ENCODE measurements at places on chromosomes 11 and 22.
A peak's percentile ranks its signal among the peaks of the same experiment; 100 is the strongest.

DNA sequence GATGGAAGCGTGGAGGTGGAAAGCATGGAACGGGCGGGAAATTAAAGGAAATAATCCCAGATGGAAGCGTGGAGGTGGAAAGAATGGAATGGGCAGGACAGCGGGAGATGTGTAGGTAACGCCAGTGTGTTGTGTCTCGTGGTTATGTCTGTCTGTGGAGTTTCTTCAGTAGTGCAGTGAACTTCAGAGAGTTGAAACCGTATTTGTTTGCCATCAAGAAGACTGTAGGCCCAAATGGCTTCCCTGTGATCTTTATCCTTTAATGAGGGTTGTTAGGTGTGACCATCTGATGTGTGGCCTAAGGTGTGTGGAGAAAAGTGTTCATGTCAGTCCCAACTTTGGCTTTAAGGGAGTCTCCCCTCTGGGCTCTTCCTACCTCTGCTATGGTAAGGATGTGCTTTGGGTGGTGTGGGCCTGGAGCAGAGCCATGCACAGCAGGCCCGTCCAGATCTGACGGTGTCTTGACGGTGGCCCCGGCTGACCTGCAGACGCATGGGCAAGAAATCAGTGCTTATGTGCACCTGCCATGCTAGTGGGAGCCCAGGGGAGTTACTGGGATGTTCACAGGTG is 39.6 kb downstream of the AP2A2 start:
- DNase-seq = no peak

- DNase-seq = no peak
These were observed 38.3 kb upstream of the MMP7 start for GRCh38 chr11:102568851-102569250.

GRCh38 chr22:22694106-22694505 is 49.7 kb downstream of the GGTLC2 start:
- no peak for DNase-seq

DNA sequence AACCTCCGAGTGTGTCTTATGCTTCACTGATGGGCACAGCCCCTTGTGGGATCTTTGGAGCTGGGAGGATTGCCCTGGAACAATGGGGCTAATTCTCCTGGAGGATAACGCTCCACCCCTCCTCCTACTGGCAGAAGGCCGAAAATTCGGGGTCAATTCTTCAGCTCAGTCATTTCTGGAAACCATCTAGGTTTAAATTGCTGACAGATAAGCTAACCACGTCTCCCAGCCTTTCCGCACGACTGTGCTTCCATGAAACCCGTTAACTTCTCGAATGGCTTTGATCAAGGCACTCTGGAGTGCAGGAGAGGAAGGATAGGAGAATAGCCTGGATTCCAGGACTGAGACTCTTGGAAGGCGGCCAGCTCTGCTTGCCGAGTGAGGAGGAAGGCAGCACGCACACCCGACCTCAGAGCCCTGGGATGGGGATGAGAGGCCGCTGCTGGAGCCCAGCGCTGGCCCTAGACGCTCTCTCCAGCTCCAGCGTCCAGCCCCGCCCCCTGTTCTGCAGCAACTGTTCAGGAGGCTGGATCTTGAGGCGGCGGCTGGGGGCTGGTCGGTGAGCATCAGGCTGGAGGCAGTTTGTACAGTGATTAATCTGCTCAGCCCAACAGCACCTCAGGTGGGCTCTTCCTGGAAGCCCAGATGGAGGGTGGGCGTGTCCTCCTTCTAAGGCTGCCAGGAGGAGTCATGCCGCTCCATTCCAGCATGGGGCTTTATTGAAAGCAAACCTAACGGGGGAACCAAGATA is 176.7 kb upstream of the NCAM1 start:
- peak; percentile 52 for DNase-seq

DNA sequence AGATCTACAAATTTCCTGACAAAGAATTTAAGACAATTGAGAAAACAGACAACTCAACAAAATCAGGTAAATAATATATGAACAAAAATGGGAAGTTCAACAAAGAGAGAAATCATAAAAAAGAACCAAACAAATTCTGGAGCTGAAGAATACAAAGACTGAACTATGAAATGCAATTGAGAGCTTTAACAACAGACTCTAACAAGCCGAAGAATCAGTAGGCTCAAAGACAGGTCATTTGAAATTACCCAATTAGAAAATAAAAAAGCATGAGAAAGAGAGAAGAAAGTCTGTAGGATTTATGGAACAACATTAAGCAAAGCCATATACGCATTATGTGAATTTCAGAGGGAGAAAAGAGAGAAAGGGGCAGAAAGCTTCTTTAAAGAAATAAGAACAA is 72.8 kb downstream of the TBC1D22A start:
- no peak for DNase-seq

GRCh38 chr22:27685970-27686369 is 115.6 kb downstream of the MN1 start:
- no peak for DNase-seq

DNA sequence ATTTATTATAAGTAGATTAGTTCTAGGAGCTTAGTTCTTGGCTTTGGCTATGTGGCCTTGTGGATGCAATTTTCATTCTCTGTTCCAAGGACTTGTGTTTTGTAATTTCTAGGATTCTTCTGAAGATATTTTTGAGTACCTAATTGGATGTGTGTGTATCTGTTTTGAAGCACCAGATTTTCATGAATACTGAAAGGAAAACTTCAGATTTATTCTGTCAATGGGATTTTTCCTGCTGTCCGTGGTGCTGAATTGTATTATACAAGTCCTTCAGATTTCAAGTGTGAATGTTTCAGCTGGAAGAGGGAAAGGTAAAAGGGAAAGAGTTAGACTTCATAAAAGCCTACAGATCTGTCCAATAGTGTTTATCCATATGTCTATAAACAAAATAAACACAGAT is 18.2 kb upstream of the SYN3 start:
- DNase-seq = no peak

DNA sequence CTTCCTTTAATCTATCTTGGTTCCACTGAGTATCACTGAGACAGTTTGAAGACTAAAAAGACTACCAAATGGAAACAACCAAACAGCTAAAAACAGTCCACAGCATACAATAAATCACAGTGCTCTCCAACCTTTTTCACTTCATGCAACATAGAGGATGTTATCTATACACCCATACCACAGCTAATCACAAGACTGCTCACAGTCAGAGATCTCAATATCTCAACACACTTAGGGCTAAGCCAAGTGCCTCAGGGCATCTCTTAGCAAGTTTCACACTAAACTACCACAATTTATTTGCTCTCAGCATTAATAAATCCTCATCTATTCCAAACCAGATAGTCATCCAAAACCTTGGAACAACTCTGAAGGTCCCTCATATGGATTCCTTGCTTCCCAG is 129.4 kb downstream of the SBF2 start:
- DNase-seq = no peak
